ENCODE measurements at places on chromosomes 3 and 15.

DNA sequence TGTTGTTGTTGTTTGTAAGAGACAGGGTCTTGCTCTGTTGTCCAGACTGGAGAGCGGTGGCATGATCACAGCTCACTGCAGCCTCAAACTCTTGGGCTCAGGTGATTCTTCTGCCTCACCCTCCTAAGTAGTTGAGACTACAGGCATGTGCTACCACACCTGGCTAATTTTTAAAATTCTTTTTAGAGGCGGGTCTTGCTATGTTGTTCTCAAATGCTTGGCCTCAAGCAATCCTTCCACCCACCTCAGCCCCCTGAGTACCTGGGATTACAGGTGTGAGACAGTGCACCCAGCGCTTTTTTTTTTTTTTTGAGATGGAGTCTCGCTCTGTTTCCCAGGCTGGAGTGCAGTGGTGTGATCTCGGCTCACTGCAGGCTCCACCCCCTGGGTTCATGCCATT is 46.7 kb downstream of the TMOD3 start:
- no peak for DNase-seq

- DNase-seq: no peak
These were observed 33.5 kb upstream of the ZNF774 start for GRCh38 chr15:90318591-90318990.

- no peak for DNase-seq
These were observed 33.4 kb downstream of the OXSM start for GRCh38 chr3:25823314-25823713.

DNA sequence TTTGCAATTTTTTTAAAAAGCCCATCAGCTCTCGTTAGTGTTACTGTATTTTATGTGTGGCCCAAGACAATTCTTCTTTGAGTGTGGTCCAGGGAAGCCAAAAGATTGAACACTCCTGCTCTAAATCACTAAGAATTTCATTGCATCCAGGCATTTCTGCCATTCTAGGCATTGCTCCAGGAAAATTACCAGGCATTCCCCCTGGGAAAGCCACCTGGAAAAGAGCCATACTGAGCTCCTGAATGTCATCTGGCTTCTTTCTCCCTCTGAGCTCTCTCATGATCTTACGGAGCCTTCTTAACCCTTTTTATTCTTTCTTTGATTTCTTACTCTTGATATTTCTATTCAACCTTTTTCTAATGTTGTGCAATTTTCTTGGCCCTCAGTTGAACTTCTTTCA is 202.2 kb downstream of the DOCK3 start:
- DNase-seq: no peak

GRCh38 chr15:39756806-39757522 is 25.7 kb downstream of the FSIP1 start:
- DNase-seq: peak; percentile 31

- DNase-seq: no peak
These were observed 633 bp downstream of the IGSF10 start for GRCh38 chr3:151460228-151460627.

GRCh38 chr15:63573533-63573932 is 23.7 kb upstream of the FBXL22 start:
- no peak for DNase-seq

GRCh38 chr3:29451920-29452319 is 171.0 kb downstream of the RBMS3 start:
- no peak for DNase-seq

- no peak for DNase-seq
These were observed 74.3 kb downstream of the CRYBG3 start for GRCh38 chr3:97896129-97896528.

DNA sequence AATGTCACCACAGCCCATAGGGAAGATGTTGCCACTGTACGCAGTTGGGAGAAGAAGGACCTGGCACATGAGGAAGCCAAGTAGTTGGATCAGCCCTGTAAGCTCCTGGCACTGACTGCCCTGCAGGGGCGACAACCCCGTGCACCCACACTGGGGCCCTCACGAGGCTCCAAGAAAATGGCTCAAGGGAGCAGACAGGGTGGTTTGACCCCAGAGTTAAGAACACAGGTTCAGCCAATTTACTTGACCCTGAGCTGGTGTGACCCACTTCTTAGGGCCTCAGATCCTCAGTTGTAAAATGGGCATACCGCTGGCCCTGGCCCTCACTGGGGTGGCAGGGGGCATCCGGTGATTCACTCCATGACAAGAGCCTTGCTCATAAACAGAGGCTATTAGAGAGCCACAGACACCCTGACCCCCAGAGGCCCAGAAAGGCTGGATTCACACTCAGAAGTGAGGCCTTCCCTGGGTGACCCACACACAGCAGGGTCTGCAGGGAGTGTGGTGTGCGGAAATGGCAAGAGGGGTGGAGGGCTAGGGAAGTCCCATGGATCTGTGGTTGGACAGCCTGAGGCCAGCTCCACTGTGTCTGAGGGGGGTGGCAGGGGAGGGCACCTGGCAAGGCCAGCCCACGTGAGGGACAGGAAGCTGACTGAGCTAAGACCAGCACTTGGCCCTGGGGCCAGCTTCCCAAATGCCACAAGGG is 1.7 kb upstream of the HHATL start:
- DNase-seq: no peak

GRCh38 chr15:19956124-19956796 is 585.3 kb downstream of the GOLGA6L6 start:
- no peak for DNase-seq

DNA sequence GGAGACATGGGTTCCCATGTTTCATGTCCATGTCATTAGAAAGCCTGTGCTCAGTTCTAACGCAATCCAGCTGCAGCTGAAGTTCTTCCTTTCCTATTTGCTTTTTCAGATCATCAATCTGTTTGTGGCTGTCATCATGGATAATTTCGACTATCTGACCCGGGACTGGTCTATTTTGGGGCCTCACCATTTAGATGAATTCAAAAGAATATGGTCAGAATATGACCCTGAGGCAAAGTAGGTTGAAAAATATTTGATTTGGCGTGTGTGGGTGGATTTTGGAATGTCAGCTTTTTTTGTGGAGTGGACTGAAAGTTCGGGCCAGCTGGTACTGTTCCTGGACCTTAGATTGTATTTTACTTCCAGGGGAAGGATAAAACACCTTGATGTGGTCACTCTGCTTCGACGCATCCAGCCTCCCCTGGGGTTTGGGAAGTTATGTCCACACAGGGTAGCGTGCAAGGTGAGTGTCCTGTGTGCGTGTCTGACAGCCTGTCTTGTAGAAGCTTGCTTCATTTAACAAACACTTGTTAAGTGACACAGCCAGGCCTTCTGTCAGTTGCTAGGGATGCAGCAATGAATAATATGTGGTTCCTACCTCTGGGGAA is 69.6 kb downstream of the CHDH start:
- DNase-seq: no peak

GRCh38 chr15:83204697-83205096 is 2.9 kb downstream of the HDGFL3 start:
- DNase-seq: no peak

GRCh38 chr3:197431346-197431910 is 124.3 kb downstream of the BDH1 start:
- DNase-seq: no peak

- DNase-seq: no peak
These were observed 41.2 kb downstream of the PTPN23 start for GRCh38 chr3:47421741-47422649.

DNA sequence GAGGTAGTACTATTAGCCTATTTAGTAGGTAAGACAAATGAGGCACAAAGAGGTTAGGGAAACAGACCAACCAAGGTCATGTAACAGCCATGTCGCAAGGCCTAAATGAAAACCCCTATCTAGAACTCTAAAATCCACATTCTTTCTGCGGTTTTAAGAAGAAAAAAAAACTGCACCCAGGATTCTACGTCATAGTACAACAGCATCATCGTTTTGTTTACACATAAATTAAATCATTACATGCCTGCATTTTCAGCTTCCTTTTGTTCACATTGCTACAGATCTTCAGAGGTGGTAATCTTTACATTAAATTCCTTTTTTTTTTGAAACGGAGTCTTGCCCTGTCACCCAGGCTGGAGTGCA is 548 bp upstream of the PSMD6 start:
- no peak for DNase-seq

GRCh38 chr3:54321520-54321919 is 199.2 kb downstream of the CACNA2D3 start:
- DNase-seq: no peak

GRCh38 chr15:83844742-83845141 is 190.8 kb downstream of the ADAMTSL3 start:
- no peak for DNase-seq

DNA sequence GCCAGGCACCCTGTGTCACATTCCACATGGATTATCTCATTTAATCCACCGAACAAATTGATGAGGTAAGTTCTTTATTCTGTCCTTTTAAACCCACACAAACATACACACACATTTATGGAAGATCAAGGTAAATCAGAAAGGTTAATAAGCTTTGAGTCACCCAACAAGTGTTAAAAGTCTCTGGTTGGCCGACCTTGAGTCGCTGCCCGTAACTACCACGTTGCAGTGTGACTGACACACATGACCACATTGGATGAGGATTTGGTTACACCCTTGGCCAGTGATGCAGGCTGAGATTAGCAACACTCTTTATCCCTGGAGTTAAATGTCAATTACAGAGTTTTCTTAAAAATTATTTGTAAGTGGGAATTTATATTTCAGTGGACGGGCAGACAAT is 19.2 kb downstream of the FOXP1 start:
- no peak for DNase-seq

- no peak for DNase-seq
These were observed 70.0 kb downstream of the IQGAP1 start for GRCh38 chr15:90458061-90458460.

GRCh38 chr3:158451405-158452055 is 119.5 kb upstream of the MLF1 start:
- DNase-seq: no peak

- DNase-seq: no peak
These were observed 247.2 kb downstream of the SHQ1 start for GRCh38 chr3:72601060-72601459.

GRCh38 chr3:65761446-65762234 is 277.1 kb downstream of the MAGI1 start:
- DNase-seq: no peak

- DNase-seq: no peak
These were observed 414.9 kb downstream of the RBMS3 start for GRCh38 chr3:29695643-29696198.

GRCh38 chr3:124792341-124793040 is 62.2 kb downstream of the UMPS start:
- no peak for DNase-seq

DNA sequence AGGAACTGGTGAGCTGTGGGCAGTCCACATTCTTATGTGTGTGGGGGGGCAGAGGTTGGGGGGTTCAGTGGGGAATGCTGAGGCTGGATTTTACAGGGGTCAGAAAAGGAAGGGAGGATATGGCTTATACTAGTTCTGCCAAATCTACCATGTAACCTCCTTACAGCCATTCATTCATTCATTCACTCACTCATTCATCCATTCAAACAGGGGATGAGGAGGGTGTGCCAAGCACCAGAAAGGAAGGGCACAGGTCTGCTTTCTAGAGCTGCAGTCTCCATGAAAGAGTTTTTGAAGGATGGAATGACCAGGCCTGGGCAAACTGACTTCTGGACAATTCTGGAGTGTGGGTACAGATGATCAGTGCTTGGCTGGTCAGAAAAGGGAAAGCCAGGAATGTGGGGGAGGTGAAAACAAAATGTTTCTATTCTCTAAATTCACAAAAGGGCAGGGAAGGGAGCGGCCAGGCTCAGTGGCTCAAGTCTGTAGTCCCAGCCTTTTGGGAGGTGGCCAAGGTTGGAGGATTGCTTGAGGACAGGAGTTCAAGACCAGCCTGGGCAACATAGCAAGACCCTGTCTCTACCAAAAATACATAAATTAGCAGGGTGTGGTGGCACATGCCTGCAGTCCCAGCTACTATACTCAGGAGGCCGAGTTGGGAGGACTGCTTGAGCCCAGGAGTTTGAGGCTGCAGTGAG is 49.2 kb upstream of the C15orf39 start:
- no peak for DNase-seq

DNA sequence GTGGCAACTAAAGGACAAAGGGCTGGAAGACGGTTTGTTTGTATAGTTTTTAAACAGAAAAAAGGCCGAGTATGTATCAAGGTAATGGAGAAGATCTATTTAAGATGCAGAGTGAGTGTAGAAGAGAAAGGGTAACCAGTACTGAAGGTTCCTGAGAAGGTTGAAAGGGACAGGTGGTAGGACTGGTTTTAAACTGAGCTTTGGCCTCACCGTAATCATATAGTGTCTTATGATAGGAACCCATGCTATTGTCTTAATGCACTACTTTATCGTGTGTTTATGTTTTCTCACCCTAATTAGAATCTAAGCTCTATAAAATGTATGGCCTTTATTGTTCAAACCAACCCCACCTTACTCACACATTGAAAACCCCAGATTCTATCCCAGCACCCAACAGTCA is 32.7 kb downstream of the FHIT start:
- DNase-seq: no peak

- no peak for DNase-seq
These were observed 74.0 kb upstream of the ETV5 start for GRCh38 chr3:186182850-186183249.

DNA sequence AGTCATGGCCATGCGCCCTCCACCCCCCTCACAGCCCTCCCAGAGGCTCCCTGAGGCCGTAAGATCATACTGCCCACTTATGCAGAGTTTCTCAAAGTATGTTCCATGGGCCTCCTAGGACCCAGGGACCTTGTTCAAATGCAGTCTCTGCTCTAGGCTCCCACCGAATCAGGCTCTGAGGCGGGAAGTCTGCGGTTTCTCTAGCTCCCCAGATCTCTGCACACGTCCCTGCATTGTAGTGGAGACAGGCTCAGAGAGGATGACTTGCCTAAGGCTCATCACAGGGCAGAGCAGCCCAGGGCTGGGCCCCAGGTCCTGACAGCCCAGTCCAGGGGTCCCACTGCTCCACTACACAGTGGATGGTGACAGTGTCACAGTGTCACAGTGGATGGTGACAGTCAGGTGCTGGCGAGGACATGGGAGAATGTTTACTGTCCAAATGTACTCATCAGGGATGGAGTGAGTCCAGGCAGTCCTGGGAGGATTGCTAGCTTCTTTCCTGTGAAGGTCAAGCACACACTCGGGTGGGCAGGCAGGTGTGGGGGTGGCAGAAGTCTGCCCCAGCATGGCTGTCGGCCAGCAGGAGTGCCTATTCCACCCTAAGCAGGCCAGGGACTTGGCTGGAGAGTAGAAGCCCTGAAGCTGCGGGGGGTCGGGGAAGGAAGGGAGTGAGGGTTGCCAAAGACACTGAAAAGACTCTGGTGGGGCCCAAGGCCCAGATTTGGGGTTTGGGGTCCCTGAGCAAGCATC is 12.4 kb downstream of the ANKRD63 start:
- DNase-seq: no peak

GRCh38 chr3:197573048-197573767 is 17.4 kb upstream of the BDH1 start:
- no peak for DNase-seq

DNA sequence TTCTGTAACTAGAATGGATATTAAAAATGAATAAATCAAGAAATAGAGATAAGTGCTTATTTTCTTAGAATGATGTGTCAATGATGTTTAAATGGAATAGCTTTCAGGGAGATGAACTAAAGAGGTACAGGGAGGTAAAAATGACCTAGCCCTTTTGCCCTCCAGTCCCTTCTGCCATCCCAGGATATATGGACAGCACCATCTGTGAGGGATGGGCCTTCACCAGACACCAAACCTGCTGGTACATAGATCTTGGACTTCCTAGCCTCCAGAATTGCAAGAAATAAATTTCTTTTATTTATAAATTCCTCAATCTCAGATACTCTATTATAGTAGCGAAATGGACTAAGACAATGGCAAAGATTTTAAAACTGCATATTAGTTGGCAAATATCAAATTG is 352.0 kb upstream of the THBS1 start:
- DNase-seq: no peak

Measured in prostate gland (tissue), 2 donors.